Hematopoietic multipotent progenitor cell treated with erythropoietin and hydrocortisone succinate and interleukin-3 and kit ligand, for 17 days (in vitro differentiated cells): ENCODE measurements at places on chromosomes 7 and 10.

DNA sequence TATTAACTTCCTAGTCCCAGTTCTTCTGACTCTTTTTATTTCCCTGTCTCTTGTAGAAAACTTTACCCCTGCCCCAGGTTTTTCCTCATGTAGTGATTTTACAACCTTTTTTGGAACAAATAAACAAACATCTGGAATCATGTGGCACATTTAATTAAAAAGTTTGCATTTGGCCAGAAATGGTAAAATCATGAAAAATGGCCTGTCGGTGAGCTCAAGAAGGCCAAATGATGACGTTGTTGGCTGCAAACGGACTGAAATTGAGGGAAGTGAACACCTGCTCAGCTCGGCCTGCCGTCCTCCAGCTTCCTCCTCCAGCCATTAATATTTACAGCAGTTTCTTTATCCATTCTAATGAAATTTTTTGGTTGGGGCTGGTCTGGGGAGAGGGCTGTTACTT, 902.8 kb downstream of the LRMDA start:
- DNase-seq = no peak

GRCh38 chr7:127710635-127711034, 58.6 kb downstream of the SND1 start:
- DNase-seq = no peak

- no peak for DNase-seq
Measured at GRCh38 chr10:111234234-111234913, 157.5 kb downstream of the ADRA2A start.

- no peak for DNase-seq
Measured at GRCh38 chr7:25658375-25658774, 430.1 kb upstream of the NPVF start.

DNA sequence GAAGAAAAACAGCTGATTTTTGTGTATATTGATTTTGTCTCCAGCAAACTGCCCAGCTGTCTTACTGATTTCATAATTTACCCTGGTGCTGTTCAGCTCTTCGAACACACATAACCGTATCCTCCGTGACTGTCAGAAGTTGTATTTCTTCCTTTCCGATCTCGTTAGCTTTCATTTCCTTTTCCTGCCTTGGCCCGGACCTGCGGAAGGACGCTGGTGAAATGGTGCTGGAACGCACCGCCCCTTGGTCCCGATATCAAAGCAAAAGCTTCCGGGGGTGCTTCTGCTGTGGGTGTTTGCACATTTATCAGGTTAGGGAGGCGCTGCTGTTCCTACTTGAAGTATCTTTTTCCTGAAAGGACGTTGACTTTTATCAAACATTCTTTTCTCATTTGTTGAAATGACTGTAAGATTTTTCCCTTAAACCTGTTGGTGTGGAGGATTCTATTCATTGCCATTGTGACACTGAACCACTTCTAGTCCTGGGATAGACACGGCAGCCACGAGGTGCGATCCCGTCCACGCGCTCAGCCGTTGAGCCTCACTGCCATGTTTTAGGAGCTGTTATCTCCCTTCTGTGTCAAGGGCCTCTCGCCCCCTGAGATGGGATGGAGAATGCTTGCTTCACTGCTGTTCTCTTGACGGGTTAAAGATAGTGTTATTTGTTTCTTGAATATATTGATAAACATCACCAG, 72.6 kb downstream of the FOXL3 start:
- no peak for DNase-seq

DNA sequence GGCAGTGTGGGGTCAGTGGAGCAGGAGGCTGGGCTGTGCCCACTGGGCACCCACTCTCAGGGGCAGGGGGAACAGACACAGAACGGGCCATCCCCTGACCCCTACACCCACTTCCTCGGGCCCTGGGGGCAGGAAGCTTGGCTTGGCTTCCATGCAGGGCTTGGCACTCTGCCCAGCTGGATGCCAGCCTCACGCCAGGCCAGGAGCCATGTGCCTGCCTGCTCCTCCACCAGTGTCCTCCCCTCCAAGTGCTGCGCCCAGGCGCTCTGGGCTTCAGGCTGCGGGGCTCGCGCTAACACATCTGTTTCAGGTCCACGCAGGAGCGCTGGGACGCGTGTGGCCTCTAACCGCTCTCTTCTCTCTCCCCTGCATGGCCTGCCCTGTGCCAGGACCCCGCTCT, 12.7 kb downstream of the LDB3 start:
- DNase-seq = peak; percentile 40

GRCh38 chr10:68235111-68235510, 3.2 kb upstream of the ATOH7 start:
- DNase-seq = no peak

GRCh38 chr7:151409667-151410404, at the start of gene WDR86:
WDR86 (minus strand) TSS chr7:151410038; CDS start chr7:151409589, 449 bp downstream.
- no peak for DNase-seq

DNA sequence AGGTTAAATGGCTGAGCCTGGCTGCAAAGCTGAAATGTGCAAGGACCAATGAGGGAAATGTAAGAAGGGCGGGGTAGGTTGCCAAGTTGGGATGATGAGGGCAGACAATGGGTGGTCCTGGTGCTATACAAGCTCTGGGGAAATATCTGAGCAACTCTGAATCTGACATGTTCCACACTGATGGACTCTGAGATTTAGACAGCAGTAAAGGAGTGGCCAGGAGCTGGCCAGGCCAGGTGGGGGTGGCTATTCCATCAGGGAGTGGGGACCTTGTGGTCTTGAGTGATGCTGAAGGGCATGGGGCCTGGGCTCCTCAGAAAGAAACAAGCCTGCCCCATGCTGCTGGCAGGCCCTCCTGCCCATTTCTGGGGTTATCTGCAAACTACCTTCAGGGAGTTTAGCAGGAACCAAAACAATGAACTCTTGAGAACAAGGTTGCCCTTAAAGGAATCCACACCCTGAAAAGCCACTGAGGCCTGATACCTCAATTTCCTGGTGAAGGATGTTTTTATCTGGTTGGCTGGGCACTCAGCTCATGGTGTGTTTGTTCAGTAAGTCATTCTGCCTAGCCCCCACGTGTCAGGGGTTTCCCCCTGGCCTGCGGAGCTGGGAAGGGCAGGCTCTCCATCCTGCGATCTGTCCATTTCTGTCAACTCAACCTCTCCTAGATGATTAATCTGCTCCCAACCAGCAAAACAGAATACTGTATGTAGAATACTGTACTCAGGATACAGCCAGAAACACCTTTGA, 143.3 kb upstream of the TNS3 start:
- no peak for DNase-seq

DNA sequence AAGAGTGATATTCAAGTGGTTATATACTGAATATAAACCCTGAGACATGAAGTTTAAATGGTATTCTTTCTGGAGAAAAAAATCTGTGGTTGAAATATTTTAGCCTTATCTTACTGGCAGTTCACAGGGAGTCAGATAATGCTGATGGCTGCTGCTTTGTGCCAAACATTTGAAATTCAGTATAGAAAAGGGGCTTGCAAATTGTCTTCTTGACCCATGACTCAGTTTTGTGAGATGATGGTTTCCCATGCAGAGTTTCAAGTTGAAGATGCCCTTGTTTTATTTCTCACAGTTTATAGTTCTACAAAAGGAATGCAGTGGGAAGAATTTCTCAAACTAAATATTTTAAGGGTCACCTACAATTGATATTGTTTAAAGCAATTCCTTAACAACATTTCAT, 251.1 kb upstream of the MEOX2 start:
- DNase-seq = no peak

GRCh38 chr7:125061-125475, 67.3 kb upstream of the FAM20C start:
- no peak for DNase-seq

GRCh38 chr7:129643550-129644170, 32.1 kb downstream of the NRF1 start:
- no peak for DNase-seq

- no peak for DNase-seq
Measured at GRCh38 chr7:138492423-138492822, 32.4 kb downstream of the TRIM24 start.

- DNase-seq = no peak
Measured at GRCh38 chr10:116450861-116451260, 23.2 kb downstream of the PNLIPRP3 start.

GRCh38 chr7:66033471-66034385, 41.9 kb upstream of the ASL start:
- no peak for DNase-seq

- no peak for DNase-seq
Measured at GRCh38 chr10:1374511-1375345, 318.5 kb downstream of the WDR37 start.

- DNase-seq = no peak
Measured at GRCh38 chr10:49008091-49008490, 68.5 kb upstream of the LRRC18 start.

GRCh38 chr7:26151650-26151952, 397 bp upstream of the NFE2L3 start:
- DNase-seq = no peak

DNA sequence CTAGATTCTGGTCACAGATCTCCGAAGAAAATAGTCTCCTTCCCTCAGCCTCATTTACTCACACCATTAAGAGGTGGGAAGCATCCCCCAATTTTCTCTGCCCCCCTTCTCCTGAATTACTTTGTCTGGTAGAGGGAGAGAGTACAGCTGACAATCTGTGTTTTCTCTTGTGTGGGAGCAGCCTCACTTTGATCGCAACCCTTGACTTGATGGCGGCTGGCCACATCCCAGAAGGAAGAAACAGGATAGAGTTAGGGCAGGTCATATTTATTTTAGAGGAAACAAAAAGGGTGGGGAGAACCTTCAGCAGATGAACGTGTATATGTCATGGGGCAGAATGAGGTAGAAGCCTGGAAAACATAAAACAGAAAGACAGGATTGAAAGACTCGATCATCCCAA, 82.4 kb upstream of the FAM171A1 start:
- no peak for DNase-seq

DNA sequence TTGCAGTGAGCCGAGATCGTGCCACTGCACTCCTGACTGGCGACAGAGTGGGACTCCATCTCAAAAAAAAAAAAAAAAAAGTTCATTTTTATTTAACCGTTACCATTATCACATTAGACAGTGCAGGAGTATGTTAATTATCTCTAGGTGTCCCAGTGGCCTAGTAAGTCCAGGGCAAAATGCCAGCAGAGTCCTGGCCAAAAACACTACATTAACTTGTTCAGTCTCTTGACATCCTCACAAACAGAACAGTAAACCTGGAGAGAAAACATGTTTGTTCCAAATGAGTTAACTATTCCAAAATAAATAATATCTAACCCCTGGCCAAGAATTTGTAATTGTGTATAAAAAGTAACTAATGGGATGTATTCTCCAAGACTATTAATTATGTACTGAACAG, 43.2 kb downstream of the PTPRZ1 start:
- no peak for DNase-seq

GRCh38 chr7:55086413-55087201, 67.8 kb downstream of the EGFR start:
- DNase-seq = no peak

DNA sequence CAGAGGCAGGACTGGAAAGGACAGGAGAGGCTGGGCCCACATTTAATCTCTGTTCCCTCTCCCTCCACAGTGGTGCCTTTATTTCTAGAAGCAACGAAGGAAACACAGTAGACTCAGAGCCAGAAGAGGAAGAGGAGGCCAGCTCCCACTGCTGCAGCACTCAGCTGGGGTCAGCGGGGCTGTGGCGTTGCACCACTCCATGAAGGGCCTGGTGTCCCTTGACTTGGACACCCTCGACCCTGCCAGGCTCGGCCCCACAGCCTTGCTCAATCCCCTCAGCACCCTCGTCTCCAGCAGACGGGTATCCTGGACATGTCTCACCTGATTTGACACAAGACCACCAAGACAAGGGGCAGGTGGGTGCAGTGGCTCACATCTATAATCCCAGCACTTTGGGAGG, 38.8 kb downstream of the PRKAG2 start:
- DNase-seq = no peak

DNA sequence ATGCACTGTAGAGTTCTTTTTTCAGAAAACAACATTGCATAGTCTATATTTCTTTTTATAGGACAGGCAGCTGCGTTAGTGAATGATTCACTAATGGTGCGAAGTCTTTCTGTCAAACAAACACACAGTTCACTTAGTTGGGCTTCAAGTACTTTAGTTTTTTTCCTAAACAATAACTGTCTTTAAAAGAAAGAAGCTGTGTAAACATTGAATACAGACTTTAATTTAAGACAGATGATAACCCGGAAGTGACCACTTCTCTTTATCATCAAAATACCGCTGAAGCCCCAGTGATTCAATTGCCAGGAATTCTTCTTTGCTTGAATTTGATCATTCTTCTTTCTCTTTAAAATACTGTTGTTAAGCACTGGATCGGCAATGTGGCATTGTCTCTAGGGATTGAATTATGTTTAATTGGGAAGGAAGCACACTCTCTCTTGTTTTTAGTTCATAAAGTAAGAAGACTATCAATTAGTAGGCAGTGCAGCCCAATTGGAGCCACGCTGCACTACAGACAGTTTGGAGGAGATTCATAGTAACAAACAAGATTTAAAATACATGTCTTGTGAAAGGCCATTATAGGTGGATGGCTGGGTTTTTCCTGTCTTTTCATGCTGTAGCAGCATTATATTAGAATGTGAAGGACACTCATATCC, 30.4 kb downstream of the CNTNAP2 start:
- no peak for DNase-seq

- no peak for DNase-seq
Measured at GRCh38 chr7:159027789-159028507, 116.7 kb downstream of the VIPR2 start.

DNA sequence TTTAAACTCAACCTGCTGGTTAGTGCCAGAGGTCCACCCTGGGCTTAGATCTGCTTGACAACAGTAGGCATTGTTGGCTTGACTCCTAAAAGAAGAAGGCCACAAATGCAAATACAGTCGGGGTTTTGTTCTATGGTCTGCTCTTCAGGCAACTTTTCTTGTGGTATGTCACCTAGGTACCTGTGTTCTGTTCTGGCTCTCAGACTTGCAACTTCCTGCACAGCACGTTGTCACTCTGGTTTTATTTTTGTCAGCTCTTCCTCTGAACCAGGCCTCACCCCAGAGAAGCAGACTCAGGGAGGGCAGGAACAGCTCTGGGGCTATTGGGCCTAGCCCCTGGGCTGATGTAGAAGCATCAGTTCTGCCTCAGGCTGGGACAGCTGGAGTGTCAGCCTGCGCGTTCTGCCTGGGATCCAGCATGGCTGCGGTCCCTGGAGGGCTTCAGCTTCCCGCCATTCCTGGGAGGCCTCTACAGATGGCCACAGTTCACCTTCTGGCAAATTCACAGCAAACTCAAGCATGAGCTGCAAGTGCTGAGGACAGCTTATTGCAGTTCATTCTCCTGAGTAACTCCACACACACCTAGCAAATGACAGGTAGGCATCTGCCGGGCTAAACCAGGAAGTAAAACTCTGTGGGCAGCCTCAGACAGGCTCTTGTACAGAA, 11.0 kb upstream of the PDCD4 start:
- no peak for DNase-seq

GRCh38 chr7:44327981-44328380, 2.6 kb upstream of the CAMK2B start:
- DNase-seq = no peak

DNA sequence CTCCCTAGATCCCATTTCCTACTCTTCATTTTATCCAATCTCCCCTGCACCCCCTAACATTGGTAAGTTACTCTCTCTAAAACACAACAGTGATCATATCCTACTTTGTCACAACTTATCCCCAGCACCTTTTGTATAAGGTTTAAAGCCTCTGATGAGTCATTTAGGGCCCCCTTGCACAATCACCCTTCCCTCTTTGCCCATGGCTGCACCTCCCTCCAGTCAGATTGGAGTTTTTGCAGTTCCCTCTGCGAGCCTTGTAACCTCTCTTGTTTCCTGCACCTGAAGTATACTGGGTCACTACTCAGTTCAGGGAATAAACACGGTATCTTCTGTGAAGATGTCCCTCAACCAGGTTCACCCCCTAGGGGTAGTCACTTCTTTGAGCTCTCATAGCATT, 55.9 kb upstream of the ADRB1 start:
- DNase-seq = no peak

GRCh38 chr10:94192974-94193373, 169.8 kb downstream of the NOC3L start:
- DNase-seq = no peak
